Activated CD4-positive, alpha-beta T cell treated with anti-CD3 and anti-CD28 coated beads, Interleukin-2, Interleukin-6, amounts not matched to agents 100 ng/mL and 50 ng/mL, durations not matched to agents 16 hours and 8 hours (primary cell): ENCODE measurements at places on chromosomes 7 and 10.

- DNase-seq, result no peak
Measured at GRCh38 chr10:110496553-110497437, 912 bp upstream of the DUSP5 start.

GRCh38 chr7:155709453-155709852, 65.0 kb downstream of the RBM33 start:
- no peak for DNase-seq

DNA sequence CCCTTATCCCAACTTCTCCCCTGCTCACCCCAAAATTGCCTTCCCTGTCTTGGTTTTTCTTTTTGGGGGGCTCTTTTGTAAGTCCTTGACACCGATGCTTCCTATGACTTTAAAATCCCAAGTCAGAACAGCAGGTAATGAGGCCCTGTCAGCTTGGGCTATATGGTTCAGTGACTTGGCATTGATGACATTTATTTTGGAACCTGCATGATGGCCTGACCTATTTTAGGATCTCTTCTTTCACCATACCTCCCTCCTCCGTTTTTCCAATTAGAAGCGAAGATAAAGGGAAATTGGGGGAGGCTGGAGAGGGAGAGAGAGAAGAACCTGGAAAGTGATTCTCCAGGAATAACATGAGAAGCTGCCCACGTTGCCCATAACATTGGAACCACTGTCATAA, 424.9 kb upstream of the AUTS2 start:
- DNase-seq, result no peak

- no peak for DNase-seq
Measured at GRCh38 chr10:9103301-9103700, 1048.8 kb downstream of the GATA3 start.

GRCh38 chr7:98956469-98956868, 78.1 kb downstream of the TRRAP start:
- DNase-seq, result no peak

DNA sequence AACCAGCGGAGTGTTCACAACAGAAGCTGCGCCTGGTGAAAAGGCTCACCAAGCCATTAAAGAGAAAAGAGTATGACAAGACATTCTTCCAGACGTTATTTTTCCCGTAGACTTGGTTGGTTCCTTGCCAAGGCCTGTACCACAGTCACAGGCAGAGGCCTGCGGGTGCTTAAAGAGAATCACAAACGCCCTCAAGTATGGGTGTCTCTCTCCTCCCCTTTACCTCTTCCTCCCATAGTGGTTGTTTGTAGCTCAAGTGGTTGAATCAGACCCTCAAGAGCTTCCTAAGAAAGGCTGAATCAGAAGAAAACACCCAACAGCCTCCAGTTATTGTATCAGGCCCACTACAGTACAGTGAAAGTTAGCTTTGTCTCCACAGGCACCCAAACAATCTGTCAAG, 169.0 kb downstream of the CREB5 start:
- DNase-seq, result no peak

DNA sequence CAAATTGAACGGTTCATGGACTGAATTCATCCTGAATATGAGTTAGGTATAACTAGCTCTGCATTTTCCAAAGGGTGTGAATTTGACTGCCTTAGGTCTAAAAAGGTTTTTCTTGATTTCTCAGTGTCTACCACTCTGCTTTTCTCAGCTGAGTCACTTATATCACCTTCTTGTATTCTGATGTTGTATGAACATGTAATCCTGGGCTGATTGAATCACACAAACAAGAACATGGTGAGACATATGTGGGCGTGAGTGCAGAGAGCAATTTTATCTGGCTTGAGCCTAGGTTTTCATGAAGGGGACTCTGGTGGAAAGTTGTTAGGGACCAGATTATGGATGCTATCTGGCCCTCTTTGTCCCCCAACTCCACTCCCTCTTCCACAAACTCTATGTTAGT, 239.8 kb downstream of the SUGCT start:
- no peak for DNase-seq

DNA sequence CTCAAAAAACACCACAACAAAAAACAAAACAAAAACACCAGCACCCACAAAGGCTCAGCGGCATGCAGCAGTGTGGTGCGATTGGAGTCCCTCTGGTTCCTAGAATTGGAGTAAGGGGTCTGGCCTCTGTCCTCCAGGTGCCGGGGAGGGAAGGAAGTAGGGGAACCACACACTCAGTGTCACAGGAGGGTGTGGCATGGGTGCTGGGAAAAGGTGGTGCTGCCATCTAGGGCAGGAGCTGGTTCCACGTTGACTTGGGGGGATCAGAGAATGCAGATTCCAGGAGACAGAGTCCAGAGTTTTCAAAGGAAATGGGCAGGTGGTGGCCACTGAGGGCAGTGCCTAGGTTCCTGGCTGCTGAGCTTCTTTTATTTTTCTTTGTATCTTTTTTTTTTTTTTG, 19.8 kb upstream of the WIPI2 start:
- DNase-seq, result no peak

DNA sequence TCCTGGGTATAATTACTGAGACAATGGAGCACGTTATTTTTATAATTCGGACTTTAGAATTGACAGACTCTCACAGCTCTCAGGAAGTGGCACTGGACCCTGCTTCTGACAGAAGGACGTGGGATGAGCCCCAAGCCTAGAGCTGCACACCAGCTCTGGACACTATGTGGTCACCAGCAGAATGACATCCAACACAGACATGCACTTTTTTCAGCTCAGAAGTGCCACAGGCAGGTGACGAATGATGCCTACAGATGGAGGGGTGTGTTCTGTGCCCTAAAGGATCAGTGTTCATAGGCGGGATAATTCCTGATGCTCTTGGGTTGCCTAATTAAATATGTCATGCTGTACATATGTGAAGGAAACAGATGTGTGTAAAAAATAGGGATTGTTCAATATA, 87.9 kb downstream of the VIPR2 start:
- no peak for DNase-seq

- no peak for DNase-seq
Measured at GRCh38 chr7:54729107-54729506, 29.9 kb downstream of the SEC61G start.

GRCh38 chr10:124214610-124215375, 121.4 kb upstream of the CHST15 start:
- DNase-seq, result no peak

GRCh38 chr7:66727058-66727457, 13.5 kb upstream of the RABGEF1 start:
- DNase-seq, result no peak

- no peak for DNase-seq
Measured at GRCh38 chr7:125059861-125060456, 130.3 kb upstream of the POT1 start.

DNA sequence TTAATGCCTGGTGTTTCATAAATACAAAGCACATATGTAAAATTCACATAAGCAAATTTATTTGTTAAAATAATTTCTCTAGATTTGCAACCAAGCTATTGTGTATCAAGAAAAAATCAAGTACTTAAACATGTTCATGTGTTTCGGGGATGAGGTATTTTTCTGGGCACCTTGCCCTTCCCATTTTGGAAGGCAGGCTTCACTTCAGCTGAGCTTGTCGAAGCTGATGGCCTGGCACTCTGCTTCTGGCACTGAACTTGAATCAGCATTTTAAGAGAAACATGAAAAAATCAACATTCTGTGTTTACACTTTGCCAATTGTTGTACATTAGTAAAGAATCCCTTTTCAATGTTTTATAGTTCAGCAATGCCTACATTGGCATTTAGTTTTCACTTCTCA, 179.1 kb upstream of the STEAP4 start:
- no peak for DNase-seq

GRCh38 chr7:29969738-29970137, 19.9 kb downstream of the SCRN1 start:
- no peak for DNase-seq

- no peak for DNase-seq
Measured at GRCh38 chr10:96268341-96268909, 2.9 kb downstream of the BLNK start.

GRCh38 chr7:23811540-23811939, 101.5 kb downstream of the STK31 start:
- DNase-seq, result peak; percentile 7

DNA sequence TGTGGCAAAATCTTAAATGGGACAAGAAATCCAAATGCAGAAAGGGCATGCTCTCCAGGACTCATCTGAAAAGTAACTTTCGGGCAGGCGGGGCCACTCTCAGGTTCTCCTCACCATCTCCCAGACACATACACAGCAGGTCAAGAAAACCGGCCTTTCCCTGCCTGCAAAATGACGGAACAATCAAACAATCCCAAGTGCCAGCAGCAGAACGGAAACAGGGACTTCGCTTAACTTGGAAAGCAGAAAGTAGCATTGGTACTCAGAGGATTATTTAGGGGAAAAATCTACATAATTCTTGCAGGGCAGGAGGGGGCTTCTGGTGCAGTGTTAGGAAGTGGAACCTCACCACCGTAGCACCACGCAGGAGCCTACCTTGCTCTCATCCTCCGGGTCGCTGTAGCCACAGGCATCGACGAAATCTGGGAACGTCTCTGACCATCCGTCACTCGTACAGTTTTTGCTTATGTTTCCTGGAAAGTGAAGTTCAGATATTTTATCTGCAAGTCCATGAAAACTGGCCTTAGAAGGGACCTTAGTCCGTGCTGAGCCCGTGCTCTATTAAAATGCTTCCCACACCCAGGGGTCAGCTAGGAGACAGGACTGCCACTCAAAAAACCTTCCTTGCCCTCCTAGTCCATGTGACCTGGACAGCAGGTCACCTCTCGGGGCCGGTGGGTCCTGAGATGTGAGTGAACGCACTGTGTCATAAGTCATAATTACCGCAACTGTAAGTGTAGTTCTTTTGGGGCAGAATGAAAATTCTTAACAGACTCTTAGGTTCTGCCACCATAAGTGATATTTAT, 41.1 kb downstream of the VIPR2 start:
- DNase-seq, result no peak

DNA sequence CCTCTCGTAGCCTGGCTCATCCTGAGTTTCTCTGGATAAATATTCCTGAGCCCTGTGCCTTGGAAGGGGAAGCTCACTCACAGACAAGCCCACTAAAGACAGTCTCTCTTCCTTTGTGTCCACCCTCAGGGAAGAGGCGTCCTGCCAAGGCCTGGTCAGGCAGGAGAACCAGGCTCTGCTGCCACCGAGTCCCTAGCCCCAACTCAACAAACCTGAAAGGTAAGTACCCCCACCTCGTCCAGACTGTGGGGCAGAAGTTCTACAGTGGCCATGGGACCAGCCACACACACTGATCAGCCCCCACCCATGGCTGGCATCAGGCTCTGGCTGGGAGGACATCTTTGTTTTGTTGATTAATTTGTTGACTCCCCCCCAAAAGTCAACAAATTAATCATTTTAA, 2.8 kb downstream of the GPR15LG start:
- DNase-seq, result no peak

DNA sequence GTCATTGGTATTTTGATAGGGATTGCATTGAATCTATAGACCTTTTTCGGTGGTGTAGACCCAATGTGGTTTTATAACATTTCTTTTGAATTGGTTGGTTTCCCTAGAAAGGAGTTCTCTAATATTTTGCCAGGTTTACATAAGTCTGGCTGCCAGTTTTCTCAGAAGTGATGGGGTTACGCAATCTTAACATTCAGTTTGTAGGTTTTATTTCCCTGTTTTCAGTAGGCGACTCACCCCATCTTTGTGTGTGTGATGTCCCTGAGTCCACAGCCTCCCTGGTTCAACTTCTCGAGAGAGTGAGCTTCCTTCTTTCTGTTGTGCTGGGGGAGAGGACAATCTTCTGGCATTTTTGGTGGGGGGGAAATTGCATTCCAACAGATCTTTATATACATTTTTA, 9.6 kb upstream of the KIF5B start:
- no peak for DNase-seq

GRCh38 chr7:28847681-28848080, 110.4 kb downstream of the TRIL start:
- DNase-seq, result no peak

GRCh38 chr10:3592424-3592823, 192.6 kb downstream of the KLF6 start:
- no peak for DNase-seq

DNA sequence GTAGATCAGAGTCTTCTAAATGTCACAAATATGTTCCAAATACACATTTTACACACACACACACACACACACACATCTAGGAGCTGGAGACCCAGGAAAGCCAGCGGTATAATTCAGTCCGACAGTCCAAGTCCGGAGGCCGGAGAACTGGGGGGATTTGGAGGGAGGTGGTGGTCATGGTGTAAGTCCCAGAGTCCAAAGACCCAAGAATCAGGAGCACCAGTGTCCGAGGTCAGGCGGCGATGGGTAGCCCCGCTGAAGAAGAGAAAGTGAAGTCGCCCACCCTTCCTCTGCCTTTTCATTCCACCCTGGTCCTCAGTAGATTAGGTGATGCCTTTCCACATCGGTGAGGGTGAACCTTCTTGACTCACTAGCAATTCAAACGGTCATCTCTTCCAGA, 154.8 kb downstream of the CAMK1D start:
- DNase-seq, result no peak

DNA sequence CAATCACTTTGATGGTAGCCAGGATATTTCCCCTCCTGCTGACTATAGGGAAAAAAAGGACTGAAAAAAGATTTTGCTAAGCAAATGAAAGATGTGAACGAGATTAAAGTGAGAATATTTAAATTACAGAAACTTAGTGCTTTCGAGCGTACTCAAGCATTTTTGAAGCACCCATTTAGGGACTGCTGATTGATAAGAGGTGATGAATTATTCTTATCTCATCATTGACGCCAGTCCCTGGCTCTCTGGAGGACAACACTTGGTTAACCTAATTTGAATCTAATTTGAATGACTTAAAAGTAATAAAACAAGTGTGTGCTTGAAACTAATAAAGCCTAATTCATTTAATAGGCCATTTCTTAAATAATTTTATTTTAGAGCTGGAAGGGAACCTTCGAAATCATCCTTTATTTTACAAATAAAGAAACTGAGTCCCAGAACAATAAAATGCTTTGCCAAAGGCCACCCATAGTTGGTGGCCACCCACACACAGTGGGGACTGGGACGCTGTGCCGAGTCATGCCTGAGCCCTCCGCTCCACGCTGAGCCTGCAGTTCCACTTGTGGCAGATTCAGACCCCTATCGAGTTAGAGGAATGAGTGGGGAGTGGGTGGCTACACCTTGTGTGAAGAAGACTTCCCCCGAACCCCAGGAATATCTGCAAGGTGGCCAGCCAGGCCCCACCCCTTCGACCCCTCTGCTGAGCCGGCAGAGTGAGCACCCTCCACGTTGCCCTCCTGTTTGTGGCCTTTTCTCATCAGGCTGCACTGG, 61.1 kb upstream of the SAMD8 start:
- DNase-seq, result no peak

DNA sequence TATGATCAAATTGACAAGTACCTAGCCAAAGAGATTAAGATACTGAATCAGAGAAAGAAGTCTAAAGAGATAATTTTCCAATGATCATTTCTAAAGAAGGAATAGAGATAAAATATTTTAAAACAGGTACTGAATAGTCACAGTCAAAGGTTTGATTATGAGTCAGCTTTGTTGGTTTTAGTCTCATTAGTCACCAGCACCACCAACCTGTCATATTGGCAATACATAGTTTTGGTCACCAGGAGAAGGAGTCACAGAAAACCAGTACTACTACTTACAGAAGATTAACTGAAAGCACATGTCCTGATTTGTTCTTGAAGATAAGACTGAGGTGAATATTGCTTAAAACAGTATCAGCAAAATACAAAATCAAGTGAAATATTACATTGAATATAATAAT, 34.6 kb downstream of the ZEB1 start:
- DNase-seq, result peak; percentile 84

GRCh38 chr7:136692221-136692620, 176.2 kb upstream of the CHRM2 start:
- no peak for DNase-seq
